A549 treated with RU486 at 1 μM for 4 hours (cell line): ENCODE measurements at places on chromosomes 4 and X. TPM values are rescaled to one million over a fixed set of nuclear protein-coding genes. Genes with fewer than 3 reads are reported as not detected.

SSX3 gene
- not detected in 5 replicates for total RNA-seq

DMRTC1B gene
- total RNA-seq: 0.09 TPM in 1 of 5 replicates, not detected in the others

DRD5 gene
- total RNA-seq: not detected in 5 replicates

FREM3 gene
- not detected in 5 replicates for total RNA-seq

PFKFB1 gene
- total RNA-seq: 0.10 TPM in 1 of 5 replicates, not detected in the others

TEX11 gene
- not detected in 5 replicates for total RNA-seq

NALF2 gene
- 4.8 to 5.9 TPM (median 5.5 TPM) in 5 replicates for total RNA-seq
